ENCODE measurements at places on chromosomes 16 and 17.

DNA sequence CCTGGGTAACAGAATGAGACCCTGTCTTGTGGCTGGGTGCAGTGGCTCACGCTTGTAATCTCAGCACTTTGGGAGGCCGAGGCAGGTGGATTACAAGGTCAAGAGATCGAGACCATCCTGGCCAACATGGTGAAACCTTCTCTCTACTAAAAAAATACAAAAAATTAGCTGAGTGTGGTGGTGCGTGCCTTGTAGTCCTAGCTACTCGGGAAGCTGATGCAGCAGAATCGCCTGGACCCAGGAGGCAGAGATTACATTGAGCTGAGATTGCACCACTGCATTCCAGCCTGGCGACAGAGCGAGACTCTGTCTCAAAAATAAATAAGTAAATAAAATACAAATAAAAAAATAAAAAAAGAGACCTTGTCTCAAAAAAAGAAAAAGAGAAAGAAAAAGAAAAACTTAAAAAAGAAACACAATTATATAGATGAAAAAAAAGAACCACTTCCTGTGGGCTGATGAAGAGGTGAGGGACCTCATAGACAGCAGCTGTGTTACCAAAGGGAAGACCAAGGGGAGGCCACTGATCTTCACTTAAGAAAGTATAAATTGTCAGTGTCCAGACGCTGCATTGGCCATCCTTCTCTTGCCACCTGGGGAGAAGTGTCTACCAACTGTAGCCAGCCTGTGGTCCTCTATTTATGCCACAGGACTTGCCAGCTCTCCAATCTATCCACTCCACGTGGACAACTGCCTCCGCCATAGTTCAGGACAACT, 24.4 kb upstream of the SMG1 start:
- DNase-seq: no peak

- no peak for DNase-seq
These were observed 20.6 kb upstream of the MAPT start for GRCh38 chr17:45873728-45874127.

DNA sequence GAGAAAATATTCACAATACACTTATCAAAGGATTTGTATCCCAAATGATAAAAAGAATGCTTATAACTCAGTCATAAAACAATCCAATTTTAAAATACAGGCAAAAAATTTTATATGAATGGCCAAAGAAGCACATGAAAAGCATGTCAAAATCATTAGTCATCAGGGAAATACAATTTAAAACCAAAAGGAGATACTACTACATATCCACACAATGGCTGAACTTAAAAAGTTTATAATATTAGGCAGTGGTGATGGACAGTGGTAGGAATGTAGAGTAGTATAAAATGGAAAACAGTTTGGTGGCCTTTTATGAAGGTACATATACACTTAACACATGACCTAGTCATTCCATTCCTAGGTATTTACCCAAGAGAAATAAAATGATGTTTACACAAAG, 12.2 kb downstream of the CMC2 start:
- DNase-seq: no peak

GRCh38 chr17:74042744-74043486, 160.6 kb upstream of the RPL38 start:
- DNase-seq: no peak

GRCh38 chr16:2292221-2292620, 24.3 kb upstream of the RNPS1 start:
- DNase-seq: no peak

DNA sequence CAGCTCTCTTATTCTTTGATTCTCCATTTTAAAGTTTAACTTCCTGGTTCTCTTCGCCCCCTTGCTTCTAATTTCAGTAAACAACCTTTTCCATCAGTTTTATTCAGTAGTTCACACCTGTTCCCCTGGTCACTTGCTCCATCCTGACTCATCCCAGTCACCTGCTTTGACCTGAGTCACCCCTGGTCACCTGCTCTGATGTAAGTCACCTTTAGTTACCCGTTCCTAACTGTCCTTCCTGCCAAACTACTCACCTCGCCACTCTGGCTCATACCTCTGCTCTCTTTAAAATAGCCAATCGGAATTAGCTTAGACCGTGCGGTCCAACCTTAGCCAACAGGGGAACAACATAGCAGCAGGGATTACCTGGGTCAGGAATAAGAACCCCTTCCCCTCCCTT, 4.7 kb upstream of the NLRC5 start:
- no peak for DNase-seq

GRCh38 chr17:39002991-39003715, 36.0 kb upstream of the FBXO47 start:
- DNase-seq: no peak

- DNase-seq: no peak
These were observed 10.9 kb upstream of the FAM171A2 start for GRCh38 chr17:44374306-44375195.

DNA sequence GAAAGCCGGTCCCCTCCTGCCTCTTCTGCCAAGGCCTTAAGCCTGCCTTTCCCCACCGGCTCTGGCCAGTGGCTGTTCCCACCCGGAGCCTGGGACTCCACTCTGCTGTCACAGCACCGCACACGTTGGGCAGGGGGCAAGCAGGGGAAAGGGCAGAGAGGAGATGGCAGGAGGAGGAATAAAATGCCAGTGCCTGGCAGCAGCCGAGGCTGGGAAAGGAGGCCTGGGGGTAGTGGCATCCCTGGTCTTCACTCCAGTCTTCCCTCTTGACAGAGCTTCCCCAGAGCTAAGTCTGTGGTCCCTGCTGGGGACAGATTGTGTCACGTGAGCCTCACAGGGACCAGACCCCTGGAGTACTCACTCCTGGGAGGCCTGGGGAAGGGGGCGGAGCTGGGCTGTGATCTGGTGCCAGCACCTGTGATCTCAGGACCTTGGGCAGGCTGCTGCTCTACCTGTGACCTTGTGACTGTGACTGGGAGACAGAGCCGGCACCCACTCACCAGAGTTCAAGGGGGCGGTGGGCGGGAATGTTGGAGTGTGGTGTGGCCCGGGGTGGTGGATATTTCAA, 97.2 kb upstream of the GSE1 start:
- no peak for DNase-seq

DNA sequence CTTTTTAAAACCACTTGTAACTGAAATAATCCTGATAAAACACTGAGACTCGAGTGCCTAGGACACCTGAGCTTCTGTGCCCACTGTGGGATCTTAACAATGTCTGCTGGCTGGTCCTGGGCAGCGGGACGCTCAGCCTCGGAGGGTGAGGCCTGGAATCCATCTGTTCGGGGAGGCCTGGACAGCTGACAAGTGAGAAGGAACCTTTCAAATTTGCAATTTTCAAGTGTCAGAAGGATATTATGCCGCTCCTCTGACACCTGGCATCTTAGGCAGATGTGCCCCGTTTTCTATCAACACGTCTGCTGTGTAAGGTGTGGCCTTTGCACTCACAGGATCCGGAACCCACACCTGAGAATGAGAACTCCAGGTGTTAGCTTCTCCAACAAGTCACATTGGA, 33.1 kb upstream of the C16orf78 start:
- no peak for DNase-seq

DNA sequence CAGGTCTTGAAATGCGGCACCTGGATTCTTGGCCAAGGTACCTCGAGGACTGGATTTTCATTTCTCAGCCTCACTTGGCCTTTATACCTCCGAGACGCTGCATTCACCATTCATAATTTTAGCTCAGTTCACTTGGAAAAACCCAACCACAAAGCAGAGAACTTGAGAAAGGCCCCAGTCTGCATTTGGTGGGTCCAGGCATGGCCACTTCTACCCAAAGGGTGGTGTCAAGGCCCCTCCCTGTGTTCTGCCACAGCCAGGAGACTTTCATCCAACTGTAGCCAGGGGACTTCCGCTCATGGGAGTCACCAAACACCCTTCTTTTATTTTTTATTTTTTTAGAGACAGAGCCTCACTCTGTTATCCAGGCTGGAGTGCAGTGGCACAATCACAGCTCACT, 14.7 kb upstream of the TVP23A start:
- no peak for DNase-seq

GRCh38 chr17:46922487-46922803, 515 bp upstream of the GOSR2 start:
- no peak for DNase-seq

- DNase-seq: no peak
These were observed 80.7 kb downstream of the PLD6 start for GRCh38 chr17:17125136-17126084.

DNA sequence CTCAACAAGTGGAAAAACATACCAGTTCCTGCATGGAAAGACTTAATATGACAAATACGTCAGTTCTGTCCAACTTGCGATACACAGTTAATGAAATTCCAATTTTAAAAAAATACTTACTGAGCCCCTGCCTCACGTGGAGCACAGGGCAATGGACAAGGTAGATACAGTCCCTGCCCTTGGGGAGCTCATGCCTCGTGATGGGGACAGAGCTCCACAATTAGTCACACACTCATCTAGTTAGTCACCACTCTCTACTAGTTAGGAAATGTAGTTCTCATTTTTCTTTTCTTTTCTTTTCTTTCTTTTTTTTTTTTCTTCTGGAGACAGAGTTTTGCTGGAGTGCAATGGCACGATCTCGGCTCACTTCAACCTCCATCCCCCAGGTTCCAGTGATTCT, 74.7 kb upstream of the CDH5 start:
- DNase-seq: no peak

- no peak for DNase-seq
These were observed 31.5 kb upstream of the CRYBA1 start for GRCh38 chr17:29215174-29215573.

DNA sequence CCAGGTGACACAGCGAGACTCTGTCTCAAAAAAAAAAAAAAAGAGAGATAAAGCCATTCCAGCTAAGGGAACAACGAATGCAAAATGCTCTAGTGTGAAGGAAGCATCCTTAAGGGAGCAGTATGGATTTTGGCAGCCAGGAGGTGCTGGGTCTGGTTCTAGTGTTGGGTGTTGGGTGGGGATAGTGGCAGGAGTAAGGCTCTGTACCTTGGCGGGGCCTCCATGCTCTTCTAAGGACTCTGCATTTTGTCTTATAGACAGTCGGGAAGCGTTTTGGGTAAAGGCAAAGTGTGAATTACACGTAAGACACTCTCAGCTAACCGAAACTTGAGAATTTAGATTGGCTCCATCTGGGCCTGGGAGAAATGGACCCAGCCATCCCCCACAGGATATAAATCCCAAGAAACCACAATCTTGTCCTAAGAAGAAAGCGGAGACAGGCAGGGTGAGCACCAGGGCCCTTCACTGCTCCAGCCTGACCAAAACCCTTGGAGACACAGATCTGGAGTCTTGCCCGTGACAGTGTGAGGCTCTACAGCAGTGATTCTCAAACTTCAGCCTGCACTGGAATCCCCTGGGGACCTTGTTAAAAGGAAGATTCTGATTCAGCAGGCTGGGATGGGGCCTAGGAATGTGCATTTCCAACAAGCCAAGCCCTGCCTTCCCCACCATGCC, 33.1 kb upstream of the PHB1 start:
- no peak for DNase-seq

DNA sequence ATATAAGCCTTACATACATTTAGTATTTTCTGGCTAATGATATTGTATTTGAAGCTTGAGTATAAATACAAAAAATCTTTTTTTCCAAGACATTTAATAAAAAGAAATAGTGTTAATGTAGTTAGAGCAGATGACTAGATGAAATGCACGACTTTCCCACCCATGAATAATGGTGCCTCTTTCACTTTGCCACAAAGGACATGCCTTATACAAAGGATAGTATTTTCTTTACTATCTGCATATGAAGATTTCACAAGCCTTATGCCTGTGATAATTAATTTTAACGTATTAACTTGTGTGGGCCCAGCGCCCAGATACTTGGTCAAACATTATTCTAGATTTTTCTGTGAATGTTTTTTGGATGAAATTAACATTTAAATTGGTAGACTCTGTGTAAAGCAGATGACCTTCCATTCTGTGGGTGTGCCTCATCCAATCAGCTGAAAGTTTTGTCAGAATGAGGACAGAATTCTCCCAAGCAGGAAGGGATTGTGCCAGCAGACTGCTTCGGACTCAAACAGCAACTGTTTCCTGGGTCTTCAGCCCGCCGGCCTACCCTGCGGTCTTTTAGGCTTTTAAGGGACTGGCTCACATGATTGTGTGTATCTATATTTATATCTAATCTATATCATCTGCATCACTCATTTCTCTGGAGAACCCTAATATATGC, 115.4 kb downstream of the USP22 start:
- no peak for DNase-seq

DNA sequence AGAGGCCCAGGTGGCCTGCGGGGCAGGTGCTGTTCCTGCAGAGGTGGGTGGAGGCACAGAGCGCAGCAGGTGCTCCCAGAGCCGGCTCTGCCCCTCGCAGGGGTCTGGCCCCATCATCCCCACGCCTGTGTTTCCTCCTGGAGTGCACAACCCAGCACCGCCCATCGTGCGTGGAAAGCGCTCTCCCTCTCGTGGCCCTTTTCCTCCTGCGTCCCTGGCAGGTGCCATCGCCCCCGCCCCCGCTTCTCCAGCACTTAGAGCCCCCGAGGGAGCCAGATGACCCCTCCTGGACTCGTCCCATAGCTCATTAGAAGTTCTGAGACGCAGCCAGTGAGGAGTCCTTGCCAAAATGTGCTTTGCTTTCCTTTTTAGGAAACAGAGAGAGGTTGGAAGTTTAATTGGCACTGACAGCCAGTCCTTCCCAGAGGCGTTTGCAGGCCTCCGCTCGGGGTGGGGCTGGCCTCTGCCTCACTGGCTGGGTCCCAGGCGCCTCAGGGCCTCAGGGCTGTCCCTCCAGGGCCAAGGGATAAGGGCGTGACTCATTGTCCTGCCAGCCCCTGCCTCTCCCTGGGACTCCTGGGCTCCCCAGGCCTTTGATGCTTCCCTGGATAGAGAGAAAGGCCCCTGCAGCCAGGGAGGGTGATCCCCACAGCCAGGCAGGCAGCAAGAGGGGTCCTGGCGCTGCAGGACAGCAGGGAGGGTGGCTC, 32.2 kb upstream of the CHMP6 start:
- DNase-seq: no peak

- DNase-seq: no peak
These were observed 41.6 kb downstream of the CCDC42 start for GRCh38 chr17:8703001-8703400.

DNA sequence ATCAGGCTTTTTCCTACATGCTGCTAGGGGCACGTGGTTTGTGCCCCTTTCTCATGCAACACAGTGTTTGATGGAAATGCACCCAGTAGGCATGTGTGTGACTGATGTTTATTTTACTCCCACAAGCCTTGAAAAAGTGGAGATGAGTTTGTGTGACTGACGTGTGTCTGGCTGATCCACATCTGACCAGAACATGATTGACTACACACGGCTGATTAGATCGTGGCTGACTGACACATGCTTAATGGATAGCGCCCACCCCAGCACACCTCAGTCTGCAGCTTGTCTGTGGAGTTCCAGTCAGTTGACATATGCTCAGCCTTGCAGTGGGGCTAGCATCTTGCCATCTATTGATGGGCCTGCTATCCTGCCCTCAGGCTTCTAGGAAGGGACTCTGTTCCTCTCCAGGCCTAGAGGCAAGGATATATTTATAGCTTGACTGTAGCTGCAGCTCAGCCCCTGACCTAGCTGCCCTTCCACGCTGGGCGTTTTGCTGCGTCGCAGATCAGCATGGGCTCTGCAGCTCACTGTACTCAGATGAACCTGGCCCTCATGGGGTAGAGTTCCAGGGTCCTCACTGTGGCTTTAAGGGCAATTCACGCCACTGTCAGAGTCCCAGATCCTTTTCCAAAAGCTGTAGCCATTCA, 112.3 kb downstream of the HS3ST2 start:
- DNase-seq: no peak

- no peak for DNase-seq
These were observed 105.5 kb downstream of the AXIN2 start for GRCh38 chr17:65455972-65456343.

- no peak for DNase-seq
These were observed 27.5 kb upstream of the NPTX1 start for GRCh38 chr17:80503921-80504320.
